ENCODE measurements at places on chromosomes 12 and 14.
A peak's percentile ranks its signal among the peaks of the same experiment; 100 is the strongest.

GRCh38 chr14:24438223-24439097 lies 4.1 kb downstream of the SDR39U1 start:
- DNase-seq, result no peak

DNA sequence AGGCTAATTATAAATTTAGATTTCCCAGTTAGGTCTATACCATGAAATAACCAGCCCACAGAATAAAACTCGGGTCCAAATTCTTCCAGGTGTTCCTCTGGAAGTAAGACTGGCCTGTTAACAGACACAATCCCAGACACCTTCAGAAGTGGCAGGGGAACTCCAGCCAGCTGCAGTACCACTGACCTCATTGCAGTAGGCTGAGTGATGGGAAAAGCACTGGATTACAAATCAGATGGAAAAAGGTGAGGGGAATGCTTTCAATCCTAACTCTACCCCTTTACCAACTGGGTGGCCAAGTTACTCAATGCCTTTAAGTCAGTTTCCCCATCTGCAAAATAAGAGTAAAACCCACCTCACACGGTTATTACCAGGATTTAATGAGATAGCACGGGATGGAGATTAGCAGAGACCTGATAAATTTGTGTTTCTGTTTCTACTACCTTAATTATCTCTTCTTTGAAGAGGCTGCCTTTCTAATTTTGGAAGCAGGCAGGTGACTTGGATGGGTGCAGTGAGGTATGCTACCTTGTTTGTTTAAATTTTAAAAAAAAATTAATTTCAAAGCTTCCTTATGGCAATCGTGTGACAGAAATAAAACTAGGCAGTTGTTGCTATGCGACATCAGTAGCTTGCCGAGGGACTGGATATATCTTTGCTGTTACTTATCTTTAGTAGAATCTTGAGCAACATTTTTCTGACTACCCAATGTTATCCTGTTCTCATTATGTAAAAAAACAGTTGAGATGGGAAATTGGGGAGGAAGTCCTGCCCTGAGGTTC lies 167.3 kb upstream of the GRIN2B start:
- DNase-seq, result no peak

DNA sequence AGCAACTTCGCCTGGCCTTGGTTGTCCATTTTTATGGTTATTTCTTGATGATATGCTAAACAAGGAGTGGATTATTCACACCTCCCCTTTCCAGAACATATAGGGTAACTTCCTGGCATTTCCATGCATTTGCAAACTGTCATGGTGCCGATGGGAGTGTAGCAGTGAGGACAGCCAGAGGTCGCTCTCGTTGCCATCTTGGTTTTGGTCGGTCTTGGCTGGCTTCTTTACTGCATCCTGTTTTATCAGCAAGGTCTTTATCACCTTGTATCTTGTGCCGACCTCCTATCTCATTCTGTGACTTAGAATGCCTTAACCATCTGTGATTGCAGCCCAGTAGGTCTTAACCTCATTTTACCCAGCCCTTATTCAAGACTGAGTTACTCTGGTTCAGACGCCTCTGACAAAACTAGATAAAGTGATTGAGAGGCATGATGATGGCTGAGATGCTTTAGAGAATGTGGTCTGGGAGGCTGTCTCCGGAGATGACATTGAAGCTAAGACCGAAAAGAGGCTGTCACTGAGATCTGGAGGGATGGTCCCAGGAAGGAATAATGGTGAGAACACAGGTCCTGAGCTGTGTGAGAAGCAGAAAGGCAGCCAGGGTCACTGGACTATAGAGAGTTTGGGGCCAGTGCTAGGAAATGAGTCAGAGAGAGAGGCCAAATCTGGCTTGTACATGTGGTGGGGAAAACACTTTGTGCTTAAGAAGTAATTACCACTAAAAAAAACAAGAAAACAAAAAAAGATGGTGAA lies 2.9 kb downstream of the GLT1D1 start:
- DNase-seq, result no peak

DNA sequence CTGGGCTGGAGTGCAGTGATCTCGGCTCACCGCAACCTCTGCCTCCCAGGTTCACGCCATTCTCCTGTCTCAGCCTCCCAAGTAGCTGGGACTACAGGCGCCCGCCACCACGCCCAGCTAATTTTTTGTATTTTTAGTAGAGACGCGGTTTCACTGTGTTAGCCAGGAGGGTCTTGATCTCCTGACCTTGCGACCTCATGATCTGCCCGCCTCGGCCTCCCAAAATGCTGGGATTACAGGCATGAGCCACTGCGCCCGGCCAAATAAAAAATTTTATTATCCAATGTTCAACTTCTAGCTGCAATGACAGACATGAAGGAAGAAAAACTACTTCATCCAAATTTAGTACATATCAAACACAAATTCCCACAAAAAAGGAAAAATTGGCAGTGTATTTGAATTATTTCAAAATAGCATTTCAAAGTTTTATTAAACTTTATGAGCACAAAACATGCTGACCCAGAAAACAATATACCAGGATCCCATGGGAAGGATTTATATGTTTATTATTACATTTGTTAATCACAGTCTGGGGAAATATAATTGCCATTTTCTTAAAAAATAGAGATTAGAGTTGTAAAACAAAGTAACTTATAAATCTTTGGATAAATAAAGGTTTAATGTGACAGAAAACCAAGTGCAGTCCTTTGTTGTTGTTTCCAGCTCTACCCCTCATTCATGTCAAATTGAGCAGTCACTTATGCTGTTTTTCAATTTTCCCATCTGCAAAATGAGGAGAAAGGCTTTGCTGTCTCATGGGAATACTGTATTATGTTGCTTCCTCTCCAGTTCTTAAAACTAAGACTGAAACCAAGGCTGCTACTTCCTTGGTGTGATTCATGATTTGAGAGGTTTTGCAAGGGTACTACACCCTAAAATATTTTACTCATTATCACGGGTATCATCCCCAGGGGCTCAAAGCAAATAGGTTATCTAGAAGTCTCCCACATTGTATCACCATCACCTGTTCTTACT lies 155.2 kb upstream of the AVPR1A start:
- DNase-seq, result no peak

DNA sequence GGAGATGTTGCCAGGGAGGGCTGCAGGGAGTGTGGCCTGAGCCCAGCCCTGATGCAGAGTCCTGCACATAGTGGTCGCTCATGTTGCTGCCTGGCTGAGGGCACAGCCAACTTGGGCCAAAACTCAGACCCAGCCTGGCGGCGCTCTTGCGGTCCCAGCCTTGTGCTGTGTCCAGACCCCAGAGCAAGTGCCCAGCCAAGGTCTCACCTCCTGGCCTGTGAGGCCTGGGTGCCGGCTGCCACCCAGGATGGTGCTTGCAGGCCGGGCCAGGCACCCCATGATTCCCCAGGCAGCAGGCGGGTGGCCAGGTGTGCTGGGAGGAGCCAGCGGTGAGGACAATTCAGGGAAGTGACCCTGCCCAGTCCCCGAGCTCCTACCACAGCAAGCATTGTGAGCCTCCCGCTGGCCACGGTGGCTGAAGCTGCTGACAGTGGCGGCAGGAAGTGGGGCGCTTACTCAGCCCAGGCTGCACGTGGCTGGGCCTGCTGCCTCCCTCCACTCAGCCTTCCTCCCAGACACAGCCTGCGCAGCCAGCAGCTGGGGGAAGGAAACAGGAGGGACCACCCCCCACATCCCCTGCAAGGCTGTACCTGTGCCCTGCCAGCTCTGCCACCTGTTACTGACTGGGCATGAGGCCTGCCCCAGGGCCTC lies 17.7 kb upstream of the PGF start:
- peak; percentile 24 for DNase-seq

DNA sequence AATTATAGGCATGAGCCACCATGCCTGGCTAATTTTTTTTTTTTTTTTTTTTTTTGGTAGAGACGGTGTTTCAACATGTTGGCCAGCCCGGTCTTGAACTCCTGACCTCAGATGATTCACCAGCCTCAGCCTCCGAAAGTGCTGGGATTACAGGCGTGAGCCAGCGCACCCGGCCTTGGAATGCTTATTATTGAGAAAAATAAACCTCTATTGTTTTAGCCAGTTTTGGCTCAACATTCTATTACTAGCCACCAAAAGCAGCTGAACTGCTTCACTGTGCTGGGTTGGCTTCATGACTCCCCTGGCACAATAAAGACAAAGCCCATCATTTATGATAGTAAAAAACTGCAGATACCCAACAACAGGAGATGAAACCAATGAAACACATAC lies 93.5 kb upstream of the CEP83 start:
- no peak for DNase-seq

GRCh38 chr12:56469007-56469930 lies 891 bp downstream of the SPRYD4 start:
- no peak for DNase-seq

- DNase-seq, result no peak
These were observed 121.7 kb upstream of the NOVA1 start for GRCh38 chr14:26719514-26719913.

DNA sequence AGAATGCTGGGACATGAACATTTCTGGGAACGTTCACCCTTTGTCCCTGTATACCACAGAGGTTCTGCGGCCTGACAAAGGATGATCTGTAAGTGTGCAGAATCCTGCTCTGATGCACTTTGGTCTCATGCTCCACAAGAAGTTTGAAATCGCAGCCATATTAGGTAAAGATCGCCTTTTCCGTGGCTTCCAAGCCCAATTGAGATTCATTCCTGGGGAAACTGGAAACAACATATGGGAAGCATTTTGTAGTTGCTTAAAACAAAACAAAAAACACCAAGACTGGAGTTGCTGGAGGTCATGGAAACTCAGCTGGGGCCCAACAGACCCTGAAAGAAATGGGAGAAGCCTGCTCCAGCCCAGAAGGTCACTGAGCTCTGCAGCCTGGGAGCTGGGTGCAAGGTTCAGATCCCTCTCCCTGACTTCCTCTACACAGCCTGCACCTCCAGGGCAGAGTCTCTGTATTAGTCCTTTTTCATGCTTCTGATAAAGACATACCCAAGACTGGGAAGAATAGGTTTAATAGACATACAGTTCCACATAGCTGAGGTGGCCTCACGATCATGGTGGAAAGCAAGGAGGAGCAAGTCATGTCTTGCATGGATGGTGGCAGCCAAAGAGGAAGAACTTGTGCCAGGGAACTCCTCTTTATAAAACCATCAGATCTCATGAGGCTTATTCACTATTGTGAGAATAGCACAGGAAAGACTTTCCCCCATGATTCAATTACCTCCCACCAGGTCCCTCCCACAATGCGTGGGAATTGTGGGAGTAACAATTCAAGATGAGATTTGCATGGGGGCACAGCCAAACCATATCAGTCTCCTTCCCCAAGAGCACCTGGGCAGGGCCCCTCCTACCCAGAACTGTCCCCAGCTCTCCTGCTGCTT lies 60.8 kb upstream of the CHGA start:
- DNase-seq, result no peak

GRCh38 chr14:49367696-49368095 lies 218.5 kb downstream of the RPS29 start:
- DNase-seq, result no peak

DNA sequence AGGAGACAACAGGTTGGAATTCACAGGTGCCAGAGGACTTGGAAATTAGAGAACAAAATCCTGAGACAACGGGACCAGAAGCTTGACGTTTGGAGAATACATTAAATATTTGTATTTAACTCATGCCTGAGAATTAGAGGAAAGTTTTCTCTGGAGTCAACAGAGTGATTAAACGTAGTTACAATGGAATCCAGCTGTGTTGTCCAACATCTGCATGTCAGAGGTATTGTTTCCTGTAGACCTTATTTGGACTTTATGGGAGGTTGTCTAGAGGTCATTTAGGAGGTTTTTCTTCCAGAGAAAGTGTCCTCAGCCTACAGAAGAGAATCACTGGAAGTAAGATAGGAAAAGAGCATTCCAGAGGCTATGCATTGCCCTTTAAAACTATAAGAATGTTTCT lies 45.1 kb upstream of the RERGL start:
- no peak for DNase-seq

GRCh38 chr12:132873724-132874123 lies 13.7 kb downstream of the CHFR start:
- DNase-seq, result no peak

DNA sequence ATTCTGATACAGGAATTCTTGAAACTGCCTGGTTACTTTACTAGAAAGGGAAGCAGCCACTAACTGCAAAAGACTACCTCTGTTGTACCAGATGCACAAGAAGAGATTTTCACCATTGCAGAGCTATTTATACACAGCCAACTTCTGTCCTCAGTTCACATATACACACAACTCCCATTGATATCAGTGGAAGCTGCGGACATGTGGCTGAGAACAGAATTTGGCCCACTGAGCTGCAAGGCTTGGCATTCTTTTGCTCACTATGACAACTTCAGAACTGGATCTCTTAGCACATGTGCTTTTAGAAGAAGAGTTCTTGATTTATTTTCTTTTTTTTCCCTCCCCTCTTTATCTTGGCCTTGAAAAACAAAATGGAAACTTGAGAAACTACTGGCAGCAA lies 28.3 kb downstream of the PTPRO start:
- no peak for DNase-seq

DNA sequence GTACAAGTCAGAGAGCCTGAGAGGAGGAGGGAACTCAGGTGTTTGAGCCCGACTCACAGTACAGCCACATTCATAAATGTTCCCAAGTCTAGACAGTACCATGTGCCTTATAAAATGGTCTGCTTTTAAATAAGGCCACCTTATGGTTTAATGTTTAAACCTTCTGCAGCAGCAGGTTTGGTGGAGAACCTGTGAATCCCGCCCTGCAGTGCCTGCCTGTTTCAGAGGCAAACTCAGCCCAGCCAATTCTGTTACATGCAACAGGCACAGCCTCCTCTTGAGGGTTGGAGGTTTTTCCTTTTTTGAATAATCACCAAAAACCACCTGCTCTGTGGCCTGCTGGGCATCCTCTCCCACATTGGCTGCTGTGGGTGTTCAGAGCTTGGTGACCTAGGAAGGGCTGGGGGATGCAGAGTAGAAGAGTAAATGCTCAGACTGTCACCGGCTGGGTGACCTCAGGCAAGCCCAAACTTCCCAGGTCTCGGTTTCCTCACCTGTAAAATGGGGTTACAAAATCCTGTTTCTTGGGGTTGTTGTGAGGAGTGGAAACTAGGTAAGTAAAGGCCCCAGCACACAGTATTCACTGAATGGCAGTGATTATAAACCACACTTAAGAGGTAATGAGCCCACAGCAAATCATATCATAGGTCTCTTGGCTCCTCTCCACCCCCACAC lies 28.0 kb downstream of the NUAK1 start:
- no peak for DNase-seq

- no peak for DNase-seq
These were observed 52.3 kb upstream of the TMCC3 start for GRCh38 chr12:94702696-94703095.

DNA sequence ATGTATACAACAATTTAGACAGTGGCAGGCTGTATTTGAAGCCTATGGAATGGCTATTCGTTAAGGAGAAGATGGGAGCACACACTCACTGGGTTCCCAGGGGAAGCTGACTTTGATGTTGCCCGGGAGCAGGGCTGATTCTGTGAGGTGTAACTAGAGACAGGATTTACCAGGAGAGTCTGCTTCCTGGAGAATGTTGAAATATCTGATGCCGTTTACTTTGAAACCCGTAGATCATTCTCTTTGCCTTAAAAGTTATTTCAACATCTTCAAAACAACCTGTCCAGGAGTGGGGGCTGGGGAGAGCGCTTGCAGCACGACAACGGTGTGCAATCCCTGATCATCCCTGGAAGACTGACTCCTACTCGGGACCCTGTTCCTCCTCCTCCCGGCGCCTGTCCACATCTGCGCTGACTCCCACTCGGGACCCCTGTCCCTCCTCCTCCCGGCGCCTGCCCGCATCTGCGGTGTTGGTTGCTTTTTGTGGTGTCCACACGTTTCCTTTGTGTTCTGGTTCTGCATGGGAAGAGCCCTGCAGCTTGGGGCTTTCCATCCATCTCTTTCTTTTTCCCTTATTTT lies 72.6 kb downstream of the AACS start:
- DNase-seq, result no peak

- no peak for DNase-seq
These were observed 145.7 kb downstream of the SAMD4A start for GRCh38 chr14:54712465-54713200.

- no peak for DNase-seq
These were observed 194.6 kb upstream of the FSCB start for GRCh38 chr14:44701563-44702263.
